Stimulated activated CD4-positive, alpha-beta T cell treated with anti-CD3 and anti-CD28 coated beads, Interleukin-4, amount 100 ng/mL, for 48 hours (primary cell): ENCODE measurements at places on chromosomes 4 and X.

GRCh38 chr4:149741186-149741831, 74.3 kb downstream of the IQCM start:
- no peak for DNase-seq

DNA sequence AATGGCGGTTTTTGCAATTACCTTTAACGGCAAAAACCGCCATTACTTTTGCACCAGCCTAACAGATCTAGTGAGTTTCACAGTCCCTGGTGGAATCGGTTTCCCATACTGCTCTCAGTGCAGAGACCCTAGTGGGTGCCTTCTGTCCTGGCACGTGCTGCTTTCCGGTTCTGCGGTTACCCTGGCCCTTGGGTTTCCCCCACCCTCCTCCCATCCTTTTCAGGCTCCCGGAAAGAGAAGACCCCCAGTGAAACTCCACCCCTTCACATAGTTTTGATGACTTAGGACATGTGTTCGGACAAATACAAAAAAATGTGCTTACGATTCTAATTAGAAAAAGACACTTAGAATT, 36.9 kb downstream of the NLGN3 start:
- peak; percentile 32 for DNase-seq

- no peak for DNase-seq
Observed at GRCh38 chr4:78756137-78756536, 20.0 kb upstream of the BMP2K start.

GRCh38 chr4:78409612-78410202, 141.9 kb upstream of the ANXA3 start:
- no peak for DNase-seq

- no peak for DNase-seq
Observed at GRCh38 chr4:75708218-75708691, 16.1 kb upstream of the USO1 start.

DNA sequence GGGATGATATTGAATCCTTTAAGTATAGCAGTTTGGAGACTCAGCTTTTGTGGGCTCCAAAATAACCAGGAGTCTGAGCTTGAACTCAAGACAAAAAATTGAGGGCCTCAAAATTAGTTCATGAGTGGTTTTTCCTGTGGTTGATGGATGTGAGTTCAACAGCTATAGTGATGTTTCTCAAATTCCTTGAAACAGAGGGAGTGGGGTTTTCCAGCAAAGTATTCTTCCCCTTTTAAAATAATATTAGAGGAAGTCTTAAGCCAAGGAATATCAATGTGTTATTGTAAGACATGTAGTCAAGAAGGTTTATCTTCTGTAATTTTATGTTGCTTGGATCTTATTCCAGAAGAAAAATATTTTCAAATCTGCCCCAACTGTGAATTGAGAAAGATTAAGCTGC, 10.6 kb downstream of the OTC start:
- no peak for DNase-seq

DNA sequence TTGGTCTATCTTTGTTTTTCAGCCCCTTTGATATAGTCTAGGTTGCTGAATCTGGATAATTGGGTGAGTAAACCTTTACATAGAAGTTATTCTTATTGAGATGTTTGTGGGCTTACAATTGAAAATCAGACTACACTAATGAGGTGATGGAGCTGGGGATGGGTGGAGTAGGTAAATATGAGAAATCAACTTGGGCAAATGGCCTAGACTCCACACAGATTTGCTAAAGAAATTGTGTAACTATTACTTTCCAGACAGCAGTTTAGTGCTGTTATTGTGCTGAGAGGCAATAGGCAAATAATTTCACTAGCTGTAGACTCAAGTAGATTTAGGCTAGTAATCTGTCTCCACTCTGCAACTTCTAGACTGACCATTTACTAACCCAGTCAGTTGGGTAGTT, 8.2 kb downstream of the DIAPH2 start:
- no peak for DNase-seq

- no peak for DNase-seq
Observed at GRCh38 chrX:101973066-101973465, 41.2 kb upstream of the ZMAT1 start.

DNA sequence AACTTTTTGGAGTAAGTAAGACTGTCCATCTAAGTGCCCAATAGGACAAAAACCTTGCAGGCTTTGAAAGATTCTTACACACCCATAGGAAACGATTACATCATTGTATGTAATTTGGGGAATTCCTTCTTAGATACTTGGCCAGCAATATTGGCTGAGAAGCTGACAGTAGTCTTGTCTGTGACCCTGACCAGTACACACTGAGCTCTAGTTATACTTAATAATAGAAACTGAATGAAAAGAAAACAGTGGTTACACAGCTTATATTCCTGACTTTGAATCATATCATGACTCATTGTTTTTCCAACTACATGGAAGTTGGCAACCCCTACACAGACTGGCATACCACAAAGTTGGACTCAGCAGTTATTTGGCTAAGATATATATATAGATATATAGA, 7.1 kb upstream of the TLR2 start:
- no peak for DNase-seq

DNA sequence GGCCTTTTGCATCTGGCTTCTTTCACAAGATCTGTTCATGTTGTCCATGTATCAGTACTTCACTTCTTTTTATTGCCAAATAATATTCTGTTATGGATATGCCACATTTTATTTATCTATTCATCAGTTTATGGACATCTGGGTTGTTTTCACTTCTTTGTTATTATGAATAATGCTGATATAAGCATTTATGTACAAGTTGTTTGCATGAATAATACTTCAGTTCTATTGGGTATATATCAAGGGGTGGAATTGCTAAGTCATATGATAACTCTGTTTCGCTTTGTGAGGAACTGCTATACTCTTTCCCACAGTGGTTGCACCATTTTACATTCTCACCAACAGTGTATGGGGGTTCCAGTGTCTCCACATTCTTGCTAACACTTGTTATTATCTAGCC, 190.4 kb downstream of the RBMX2 start:
- DNase-seq, result no peak

- DNase-seq, result no peak
Observed at GRCh38 chr4:88828842-88829571, 131.4 kb upstream of the NAP1L5 start.

GRCh38 chr4:176782794-176783193, 9.9 kb downstream of the VEGFC start:
- DNase-seq, result no peak

DNA sequence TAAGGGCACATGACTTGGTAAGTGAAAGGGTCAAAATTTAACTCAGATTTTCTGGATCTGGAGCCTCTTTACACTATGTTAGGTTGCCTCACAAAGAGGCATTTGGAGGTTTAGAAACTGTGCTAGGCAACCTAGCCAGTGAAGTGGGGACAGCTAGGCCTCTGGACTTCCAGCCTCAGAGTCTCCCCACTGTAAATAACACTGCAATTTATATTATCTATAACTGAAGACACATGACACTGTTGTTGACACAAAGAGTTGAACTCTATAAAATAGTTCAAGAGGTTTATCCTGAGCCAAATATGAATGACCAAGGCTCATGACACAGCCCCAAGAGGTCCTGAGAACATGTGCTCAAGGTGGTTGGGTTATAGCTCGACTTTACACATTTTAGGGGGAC, 74.9 kb upstream of the IQCM start:
- no peak for DNase-seq

- no peak for DNase-seq
Observed at GRCh38 chr4:87118826-87119225, 101.6 kb downstream of the KLHL8 start.

DNA sequence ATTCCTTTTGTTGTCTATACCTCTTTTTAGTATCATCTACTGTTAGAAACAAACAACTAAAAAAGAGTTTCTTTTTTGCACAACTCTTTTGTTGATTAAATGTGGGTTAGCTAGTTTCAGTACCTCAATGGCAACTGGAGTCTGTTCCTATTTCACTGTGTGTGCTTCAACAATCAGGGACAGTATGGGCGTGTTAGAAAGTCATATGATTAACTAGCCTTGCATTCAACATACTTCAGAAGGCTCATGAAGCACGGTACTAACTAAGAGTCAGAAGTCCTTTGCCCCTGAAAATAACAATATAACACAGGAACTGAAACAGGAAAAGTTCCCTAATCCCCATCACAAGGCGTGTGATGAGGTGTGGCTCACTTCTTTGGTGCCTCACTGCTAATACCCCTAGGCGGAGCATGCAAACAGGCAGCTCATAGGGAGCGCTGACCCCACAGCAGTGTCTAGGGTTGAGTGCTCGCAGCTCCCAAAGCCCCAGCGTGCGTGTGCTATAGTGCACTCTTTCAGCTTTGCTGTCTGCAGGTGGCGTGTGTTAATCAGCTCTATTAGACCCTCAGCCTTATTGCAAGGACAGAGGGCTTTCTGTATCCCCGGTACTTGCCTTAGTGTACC, 203.1 kb upstream of the NDST3 start:
- no peak for DNase-seq

GRCh38 chrX:50874876-50875275, 35.7 kb upstream of the BMP15 start:
- DNase-seq, result no peak

GRCh38 chr4:58111818-58112217, 1001.6 kb upstream of the IGFBP7 start:
- no peak for DNase-seq

- DNase-seq, result no peak
Observed at GRCh38 chrX:134186362-134187121, 50.4 kb upstream of the CCDC160 start.

DNA sequence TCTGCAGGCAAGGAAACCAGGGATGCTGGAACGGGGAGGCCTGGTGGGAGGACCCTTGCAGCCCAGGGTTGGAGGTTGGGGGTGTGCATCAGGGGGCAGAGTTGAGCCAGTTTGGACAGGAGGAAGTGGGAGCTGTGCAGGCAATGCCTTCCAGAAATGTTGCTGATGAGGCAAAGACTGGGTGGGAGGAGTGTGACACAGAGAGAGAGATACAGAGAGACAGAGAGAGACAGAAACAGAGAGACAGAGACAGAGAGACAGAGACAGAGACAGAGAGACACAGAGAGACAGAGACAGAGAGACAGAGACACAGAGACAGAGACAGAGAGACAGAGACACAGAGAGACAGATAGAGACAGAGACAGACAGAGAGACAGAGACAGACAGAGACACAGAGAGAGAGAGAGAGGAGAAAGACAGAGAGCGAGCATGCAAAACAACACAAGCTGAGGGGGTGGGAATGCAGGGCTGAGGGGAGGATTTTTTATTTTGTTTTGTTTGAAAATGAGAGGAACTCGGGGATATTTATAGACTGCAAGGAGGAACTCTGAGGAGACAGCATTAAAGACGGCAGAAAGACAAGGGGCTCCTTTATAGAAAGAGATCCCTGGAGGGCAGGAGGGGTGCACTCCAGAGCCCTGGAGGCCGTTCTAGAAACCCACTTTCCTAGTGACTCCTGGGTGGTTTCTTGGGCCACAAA, 1.9 kb upstream of the HAUS3 start:
- no peak for DNase-seq

- DNase-seq, result no peak
Observed at GRCh38 chr4:660401-660800, 13.7 kb downstream of the ATP5ME start.

GRCh38 chrX:44651358-44651757, 108.7 kb upstream of the FUNDC1 start:
- no peak for DNase-seq

- DNase-seq, result no peak
Observed at GRCh38 chr4:1588306-1588705, 95.8 kb downstream of the FAM53A start.

GRCh38 chrX:71536285-71536684, 3.4 kb downstream of the OGT start:
- DNase-seq, result no peak

- no peak for DNase-seq
Observed at GRCh38 chrX:24672701-24673190, 21.0 kb upstream of the POLA1 start.

DNA sequence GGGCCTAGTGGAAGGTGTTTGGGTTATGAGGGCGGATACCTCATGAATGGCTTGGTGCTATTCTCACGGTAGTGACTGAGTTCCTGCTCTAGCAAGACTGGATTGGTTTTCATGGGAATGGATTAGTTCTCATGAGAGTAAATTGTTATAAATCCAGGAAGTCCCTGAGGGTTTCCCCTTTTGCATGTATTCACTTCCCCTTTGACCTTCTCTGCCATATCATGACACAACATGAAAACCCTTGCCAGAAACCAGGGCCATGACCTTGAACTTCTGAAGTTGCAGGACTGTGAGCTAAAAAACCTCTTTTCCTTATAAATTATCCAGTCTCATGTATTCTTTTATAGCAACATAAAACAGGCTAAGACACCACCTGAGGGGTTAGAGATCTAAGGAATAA, 529.7 kb upstream of the RPS6KA3 start:
- DNase-seq, result no peak

DNA sequence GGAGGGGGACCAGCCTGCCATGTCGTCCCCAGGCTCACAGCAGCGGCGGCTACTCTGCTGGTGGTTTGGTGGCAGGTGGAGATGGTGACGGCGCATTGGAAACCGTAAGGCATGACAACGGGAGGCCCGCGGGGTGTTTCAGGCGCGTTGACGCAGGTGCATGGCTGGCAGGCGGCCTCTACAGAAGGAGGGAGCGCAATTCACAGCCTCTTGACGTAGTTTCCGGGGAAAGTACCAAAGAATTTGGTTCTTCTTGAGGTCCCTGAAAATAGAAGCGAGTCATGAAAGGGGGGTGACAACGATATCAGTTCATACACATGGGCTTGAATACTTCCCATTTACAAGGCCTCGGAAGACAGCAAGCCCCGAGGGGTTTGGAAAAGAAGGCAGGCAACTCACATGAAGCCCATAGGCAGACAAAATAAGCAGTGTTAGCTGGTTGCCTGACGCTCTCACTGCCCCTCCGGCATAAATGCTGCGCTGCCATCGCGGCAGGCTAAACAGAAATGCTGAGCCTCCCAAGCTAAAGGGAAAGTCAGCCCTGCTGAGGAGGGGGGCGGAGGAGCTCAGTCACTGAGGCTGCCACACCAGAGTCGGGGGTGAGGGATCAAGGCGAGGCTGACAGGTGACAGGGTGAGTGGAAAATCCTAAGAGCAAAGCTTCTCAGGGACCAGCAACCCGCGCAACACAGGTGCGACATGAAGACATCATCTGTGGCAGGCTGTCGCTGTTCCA, 52.3 kb upstream of the PDLIM3 start:
- DNase-seq, result peak; percentile 61

DNA sequence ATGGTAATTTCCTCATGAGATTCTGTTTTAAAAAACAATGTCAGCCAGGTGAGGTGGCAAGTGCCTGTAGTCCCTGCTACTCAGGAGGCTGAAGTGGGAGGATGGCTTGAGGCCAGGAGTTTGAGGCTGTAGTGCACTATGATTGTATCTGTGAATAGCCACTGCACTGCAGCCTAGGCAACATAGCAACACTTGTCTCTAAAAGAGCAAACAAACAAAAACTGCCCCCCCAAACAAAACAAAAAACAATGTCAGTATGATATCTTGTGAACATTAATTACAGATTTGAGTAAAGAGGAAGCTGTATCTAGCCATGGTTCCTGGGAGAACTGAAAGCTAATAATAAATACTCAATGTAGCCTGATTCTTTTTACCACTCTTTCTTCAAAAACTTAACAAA, 6.8 kb upstream of the MSL3 start:
- DNase-seq, result no peak

GRCh38 chrX:78665342-78665741, 6.2 kb upstream of the RTL3 start:
- DNase-seq, result no peak
